NCI-H1694 treated with DMSO at 0.1 percent for 48 hours (cell line): ENCODE measurements at places on chromosomes 13 and 19.

GRCh38 chr13:97879646-97880310, 73.7 kb upstream of the IPO5 start:
- DNase-seq: no peak

- no peak for DNase-seq
Observed at GRCh38 chr19:58058467-58058866, 615 bp upstream of the ZNF135 start.

GRCh38 chr19:45023048-45023447, 15.8 kb upstream of the CLASRP start:
- no peak for DNase-seq

DNA sequence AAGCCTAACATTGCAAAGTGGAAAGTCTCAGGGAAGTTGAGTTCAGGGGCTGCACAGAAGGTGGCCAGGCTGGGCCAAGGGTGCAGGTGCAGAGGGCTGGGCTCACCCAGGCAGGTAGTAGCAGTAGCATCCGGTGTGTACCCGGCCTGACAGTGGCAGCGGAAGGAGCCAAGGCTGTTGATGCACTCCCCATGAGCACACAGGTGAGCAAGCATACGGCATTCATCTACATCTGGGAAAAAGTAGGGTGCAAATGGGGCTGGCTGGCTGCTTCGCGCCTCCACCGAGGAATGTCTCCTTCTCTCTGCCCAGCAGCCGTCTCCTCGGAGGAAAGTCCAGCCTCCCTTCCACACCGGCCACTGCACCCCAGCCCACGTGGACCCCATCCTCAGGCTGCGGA, 30.6 kb downstream of the CCL25 start:
- DNase-seq: no peak

DNA sequence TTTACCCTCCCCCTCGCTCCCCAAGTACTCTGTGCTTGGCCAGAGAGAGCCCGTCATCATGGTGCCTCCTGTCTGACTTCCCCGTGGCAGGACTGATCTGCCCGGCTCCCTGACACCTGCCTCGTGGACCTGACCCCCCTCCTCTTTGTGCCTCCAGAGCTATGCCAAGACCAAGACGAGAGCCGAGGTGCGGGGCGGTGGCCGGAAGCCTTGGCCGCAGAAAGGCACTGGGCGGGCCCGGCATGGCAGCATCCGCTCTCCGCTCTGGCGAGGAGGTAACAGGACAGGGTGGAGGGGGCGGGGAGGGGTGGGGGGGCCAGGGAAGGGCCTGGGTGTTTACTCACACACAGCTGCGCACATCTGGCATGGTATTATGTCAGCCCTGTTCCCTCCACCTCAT, 4.5 kb downstream of the MRPL4 start:
- DNase-seq: no peak

DNA sequence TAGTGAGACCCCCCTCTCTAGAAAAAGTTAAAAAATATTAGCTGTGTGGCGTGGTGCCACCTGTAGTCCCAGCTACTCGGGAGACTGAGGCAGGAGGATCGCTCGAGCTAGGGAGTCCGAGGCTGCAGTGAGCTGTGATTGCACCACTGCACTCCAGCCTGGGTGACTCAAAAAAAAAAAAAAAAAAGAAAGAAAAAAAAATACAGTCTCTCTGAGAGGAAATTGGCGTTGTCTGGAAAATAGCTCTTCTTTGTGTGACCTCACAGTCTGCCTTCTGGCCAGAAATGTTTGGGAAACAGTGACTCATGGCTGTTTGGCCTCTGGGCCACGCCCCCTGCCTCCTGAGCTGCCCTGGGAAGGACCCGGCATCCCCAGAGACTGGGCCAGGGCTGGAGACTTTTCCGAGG, 10.7 kb downstream of the MARCHF2 start:
- DNase-seq: no peak

DNA sequence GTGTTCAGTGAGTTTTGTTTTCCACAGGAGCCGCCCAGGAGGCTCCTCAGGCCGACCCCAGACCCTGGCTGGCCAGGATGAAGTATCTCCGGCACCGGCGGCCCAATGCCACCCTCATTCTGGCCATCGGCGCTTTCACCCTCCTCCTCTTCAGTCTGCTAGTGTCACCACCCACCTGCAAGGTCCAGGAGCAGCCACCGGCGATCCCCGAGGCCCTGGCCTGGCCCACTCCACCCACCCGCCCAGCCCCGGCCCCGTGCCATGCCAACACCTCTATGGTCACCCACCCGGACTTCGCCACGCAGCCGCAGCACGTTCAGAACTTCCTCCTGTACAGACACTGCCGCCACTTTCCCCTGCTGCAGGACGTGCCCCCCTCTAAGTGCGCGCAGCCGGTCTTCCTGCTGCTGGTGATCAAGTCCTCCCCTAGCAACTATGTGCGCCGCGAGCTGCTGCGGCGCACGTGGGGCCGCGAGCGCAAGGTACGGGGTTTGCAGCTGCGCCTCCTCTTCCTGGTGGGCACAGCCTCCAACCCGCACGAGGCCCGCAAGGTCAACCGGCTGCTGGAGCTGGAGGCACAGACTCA, 12.9 kb downstream of the B3GNT3 start:
- no peak for DNase-seq

GRCh38 chr19:32038021-32038920, 307.1 kb upstream of the ZNF507 start:
- no peak for DNase-seq

DNA sequence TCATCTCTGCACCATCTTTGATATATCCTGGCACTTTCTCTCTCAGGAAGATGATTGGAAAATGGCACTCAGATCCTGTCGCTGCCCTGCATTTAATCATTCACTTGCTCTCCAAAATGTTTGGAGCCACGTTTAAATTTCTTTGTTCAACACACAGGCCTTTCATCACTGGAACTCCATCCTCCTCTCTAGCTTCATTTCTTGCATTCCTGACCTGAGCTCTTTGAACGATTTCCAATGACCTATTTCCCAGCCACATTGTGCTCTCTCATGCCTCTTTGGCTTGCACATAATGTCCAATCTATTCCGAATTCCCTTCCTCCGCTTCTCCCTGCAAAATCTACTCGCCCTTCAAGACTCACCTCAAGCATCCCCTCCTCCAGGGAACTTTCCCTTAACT, 287.4 kb upstream of the NBEA start:
- DNase-seq: no peak

GRCh38 chr19:52735734-52736133, 890 bp upstream of the ZNF611 start:
- DNase-seq: no peak

GRCh38 chr13:97113231-97114001, 108.7 kb upstream of the MBNL2 start:
- no peak for DNase-seq

- DNase-seq: no peak
Observed at GRCh38 chr13:30561511-30561910, 56.2 kb upstream of the USPL1 start.

- no peak for DNase-seq
Observed at GRCh38 chr13:51552027-51552426, 32.2 kb upstream of the WDFY2 start.

DNA sequence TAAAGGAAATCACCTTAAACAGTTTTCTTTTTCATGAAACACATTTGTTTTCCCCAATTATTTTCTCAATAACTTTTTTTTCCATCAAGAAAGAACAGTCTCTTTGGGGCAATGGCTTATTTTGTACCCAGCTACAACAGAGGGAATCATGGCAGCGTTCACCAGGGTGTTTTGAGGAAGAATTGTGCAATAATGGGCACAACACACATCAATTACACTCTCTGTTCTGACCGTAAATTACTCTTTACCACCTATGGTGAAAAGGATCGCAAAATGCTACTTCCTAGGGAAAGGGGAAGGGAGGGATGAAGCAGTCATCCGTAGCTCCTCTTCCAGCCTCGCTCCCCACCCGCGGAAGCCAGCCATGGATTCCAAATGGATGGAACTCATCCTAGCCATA, 38.6 kb downstream of the TMTC4 start:
- no peak for DNase-seq

GRCh38 chr19:23436944-23437343, 41.7 kb upstream of the ZNF91 start:
- no peak for DNase-seq

DNA sequence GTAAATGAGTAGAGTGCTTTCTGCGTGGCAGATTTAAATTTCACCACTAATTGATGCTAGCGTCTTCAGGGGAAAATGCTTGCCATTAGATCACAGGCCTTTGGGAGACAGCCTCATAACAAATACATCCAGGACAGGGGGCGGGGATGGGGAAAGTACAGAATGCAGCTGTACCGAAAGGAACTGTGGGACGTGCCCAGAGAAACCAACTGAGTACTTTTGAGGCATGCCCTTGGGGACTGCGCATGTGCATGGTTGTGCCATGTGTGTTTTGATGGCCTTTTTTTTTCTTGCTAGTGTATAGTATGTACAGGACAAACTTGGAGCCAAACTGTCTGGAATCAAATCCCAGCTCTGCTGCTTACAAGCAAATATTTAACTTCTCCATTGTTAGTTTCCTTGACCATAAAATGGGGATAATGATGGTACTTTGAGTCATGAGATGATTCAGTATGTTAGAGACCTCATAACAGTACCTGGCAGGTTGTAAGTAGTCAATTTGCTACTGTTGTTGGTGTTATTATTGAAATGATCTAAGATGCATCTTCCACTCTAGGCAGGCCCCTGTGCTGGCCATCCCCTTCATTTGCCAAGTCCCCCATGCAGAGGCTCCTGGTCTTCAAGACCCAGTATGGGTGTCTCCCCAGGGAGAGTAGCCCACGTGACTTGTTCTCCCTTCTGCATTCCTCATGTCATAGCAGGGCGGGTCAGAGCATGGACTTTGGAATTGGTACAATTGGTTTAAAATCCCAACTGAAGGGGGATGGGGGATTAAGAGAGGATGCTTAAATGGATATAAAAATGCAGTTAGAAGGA, 68.3 kb upstream of the NPAS1 start:
- DNase-seq: no peak

DNA sequence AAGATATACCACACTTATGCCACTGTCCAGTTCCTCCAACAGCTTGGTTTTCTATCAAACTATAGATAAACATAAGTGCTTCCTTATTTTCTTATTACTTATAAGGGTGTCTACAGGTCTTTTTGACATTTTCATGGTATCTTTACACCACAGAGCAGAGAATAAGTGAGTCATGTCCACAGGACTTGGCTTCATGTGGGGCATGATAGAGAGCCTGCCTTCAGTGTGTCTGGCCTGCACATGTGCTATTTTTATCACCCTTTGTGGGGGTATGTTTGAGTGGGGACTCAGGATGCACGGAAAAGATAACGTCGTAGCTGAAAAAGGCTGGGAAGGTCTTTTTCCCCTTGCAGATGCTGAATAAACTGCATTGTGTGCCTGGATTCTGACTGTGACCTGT, 8.1 kb upstream of the STOML3 start:
- DNase-seq: no peak

DNA sequence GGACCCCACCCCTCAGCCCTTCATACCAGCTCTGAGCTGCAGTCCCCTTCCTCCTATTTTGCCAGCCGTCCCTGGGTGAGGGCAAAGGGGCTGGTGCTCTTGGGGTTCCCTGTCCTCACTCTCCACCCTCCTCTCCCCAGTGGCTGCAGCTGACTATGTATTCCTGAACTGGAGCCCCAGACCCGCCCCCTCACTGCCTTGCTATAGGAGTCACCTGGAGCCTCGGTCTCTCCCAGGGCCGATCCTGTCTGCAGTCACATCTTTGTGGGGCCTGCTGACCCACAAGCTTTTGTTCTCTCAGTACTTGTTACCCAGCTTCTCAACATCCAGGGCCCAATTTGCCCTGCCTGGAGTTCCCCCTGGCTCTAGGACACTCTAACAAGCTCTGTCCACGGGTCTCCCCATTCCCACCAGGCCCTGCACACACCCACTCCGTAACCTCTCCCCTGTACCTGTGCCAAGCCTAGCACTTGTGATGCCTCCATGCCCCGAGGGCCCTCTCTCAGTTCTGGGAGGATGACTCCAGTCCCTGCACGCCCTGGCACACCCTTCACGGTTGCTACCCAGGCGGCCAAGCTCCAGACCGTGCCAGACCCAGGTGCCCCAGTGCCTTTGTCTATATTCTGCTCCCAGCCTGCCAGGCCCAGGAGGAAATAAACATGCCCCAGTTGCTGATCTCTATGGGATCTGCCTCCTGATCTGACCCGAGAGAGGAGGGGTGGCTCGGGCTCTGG, 2.4 kb downstream of the COX7A1 start:
- DNase-seq: no peak
